ENCODE measurements at places on chromosomes 6 and 20.
A peak's percentile ranks its signal among the peaks of the same experiment; 100 is the strongest.

- no peak for DNase-seq
Measured at GRCh38 chr20:19016140-19016497, 196.3 kb upstream of the SLC24A3 start.

DNA sequence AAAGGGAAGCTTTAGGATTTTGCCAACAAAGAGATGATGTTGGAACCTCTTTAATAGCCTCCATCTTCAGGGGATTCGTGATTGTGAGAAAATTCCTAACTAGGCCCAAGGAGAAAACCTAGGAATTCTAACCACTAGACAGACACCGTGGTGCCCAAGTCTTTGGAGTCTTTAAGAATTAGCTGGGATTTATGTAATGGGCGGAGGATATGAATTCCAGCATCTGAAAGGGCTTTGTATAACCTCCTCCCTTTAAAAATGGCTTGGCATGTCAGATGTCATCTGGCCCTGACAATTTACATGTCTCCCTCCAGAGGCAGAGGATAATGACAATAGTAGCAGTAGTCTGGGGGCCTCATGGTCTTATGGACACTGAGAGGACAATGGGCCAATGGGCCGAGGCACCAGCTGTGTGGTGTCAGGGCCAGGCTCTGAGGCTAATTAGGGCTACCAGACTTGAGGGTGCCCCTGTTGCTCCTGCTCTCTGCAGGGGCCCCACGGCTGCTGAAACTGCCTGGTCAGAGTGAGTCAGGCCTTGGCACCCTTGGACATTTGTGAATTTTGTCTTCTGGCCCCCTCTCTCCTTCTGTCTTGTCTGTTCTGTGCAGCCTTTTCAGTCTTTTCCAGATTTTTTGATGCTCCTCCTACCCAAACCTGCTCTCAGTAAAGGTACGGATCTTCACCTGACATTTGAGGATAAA, 113.9 kb downstream of the EDN1 start:
- no peak for DNase-seq

DNA sequence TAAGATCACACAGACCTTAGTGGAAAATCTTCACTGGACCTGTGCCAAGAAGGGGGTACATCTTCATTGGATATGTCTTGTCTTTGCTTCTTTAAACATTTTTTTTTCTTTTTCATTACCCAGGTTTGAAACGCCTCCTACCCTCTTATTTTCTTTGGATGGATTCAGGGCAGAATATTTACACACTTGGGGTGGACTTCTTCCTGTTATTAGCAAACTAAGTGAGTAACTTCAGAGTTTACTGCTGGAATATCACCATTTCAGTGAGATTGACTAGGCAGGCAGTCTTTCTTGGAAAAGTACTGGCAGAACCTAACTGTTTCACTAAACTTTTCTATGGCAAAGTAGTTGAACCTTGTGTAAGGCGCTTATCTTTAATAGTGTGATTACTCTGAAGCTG, 47.0 kb downstream of the ENPP1 start:
- DNase-seq: no peak

DNA sequence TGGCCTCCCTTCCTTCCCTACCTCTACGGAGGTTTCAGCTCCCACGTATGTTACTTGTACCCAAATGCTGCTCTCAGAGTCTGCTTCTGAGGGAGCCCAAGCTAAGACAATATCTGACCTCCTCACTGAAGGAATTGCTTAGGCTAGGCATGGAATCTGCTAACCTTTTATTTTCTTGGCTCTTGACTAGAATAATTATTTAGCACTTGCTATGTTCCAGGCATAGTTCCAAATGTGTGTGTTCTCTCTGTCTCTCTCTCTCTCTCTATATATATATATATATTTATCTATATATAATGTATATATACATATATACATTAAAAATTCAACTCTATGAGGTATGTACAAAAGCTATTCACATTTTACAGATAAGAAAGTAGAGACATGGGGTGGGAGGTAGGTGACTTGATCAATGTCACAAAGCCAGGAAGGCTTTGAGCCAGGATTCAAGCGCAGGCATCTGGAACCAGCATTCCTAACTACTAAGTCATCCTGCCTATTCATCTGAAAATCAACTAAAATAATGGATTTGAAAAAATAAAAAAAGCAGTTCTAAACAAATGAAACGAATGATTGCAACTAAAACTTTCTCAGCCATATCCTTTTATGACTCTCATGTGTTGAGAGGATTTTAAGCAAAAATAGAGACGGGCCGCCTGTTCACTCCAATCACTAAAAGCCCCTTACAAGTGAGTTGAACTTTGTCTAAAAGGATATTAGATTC, 189.7 kb upstream of the JAG1 start:
- no peak for DNase-seq

DNA sequence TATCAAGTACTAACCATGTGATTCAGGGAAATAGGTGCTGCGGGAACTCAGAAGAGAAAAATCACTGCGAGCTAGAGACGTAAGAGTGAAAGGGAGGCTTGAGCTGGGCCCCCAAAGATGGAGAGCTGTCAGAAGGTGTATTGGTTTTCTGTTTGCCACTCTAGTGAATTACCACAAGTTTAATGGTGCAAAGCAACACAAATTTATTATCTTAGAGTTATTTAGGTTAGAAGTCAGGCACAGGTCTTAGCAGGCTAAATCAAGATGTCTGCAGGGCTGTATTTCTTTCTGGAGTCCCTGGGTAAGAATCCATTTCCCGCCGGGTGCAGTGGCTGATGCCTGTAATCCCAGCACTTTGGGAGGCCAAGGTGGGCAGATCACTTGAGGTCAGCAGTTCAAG, 2.5 kb downstream of the ZSWIM3 start:
- no peak for DNase-seq

GRCh38 chr6:257031-257725, 35.1 kb upstream of the DUSP22 start:
- no peak for DNase-seq

DNA sequence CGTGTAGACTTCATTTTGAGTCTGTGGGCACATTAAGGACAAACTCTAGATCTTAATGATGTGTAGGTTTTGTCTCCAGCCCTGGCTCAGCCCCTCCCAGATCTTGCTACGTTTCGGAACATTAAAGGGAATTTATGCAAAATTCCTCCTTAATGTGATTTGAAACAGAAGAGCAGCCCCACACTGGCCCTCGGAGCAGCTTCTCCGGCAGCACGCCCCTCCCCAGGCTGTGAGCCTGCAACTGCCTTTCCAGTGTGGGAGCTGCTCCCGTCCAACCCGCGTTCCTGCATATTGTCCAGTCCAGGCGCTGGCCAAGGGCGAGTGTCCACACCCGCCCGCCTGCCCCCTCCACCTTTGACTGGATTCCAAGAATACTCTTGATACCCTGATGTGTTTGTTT, 257.2 kb downstream of the TAF4 start:
- no peak for DNase-seq

DNA sequence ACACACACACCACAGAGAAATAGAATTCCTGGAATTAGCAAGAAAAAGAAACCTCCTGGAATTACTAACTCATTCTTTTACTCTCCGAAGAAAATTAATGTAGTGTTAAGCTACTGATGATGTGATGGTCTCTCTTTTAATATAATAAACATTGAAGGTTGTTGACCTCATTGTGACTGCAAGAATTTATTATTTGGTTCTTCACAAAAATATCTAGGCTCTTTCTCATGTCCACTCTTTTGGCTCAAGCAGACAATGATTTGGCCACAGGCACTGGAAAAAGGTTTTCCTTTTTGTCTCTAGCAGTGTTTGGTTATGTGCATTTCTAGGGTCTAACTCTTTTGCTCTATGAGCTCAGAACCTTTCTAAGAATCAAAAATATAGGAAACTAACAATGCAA, 811.9 kb downstream of the TENT5A start:
- no peak for DNase-seq

GRCh38 chr20:42461965-42462593, 727.6 kb downstream of the PTPRT start:
- DNase-seq: no peak

DNA sequence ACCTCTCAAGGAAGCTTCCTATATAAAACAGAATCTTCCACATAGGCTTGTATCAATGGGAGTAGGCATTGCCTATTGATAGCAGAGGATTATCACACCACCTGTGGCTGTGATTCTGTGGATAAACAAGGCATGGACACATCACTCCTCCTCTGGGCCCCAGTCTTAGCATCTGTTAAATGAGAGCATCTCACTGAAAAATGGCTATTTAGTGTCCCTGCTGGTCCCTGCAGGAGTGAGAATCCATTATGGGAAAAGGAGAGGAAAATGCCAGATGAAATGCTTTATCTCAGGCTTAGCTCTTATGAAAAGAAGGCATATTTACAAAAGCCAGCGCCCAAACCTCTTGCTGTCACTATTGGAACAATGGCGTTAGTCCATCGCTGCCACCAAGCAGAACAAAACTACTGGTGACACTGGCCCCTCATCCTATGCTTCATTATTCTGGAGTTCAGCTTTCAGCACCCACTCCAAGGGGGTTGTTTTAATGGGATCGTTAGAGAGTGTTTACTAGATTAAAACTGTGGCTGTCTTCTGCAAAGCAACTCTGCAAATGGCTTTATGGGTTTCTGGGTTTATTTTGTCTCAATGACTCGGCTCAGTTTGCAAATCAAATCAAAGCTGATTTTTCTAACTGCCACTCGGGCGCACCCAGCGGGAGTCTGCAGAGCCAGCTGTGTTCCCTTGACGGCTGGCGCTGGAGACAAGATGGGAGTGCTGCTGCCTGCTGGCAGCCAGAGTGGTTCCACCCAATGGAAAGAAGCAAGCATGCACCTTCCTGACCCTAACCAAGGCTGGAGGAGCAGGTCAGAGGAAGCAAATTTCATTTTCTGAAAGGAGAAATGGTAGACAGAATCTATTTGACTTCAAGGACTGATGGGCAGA, 658.8 kb upstream of the CHD6 start:
- DNase-seq: no peak

DNA sequence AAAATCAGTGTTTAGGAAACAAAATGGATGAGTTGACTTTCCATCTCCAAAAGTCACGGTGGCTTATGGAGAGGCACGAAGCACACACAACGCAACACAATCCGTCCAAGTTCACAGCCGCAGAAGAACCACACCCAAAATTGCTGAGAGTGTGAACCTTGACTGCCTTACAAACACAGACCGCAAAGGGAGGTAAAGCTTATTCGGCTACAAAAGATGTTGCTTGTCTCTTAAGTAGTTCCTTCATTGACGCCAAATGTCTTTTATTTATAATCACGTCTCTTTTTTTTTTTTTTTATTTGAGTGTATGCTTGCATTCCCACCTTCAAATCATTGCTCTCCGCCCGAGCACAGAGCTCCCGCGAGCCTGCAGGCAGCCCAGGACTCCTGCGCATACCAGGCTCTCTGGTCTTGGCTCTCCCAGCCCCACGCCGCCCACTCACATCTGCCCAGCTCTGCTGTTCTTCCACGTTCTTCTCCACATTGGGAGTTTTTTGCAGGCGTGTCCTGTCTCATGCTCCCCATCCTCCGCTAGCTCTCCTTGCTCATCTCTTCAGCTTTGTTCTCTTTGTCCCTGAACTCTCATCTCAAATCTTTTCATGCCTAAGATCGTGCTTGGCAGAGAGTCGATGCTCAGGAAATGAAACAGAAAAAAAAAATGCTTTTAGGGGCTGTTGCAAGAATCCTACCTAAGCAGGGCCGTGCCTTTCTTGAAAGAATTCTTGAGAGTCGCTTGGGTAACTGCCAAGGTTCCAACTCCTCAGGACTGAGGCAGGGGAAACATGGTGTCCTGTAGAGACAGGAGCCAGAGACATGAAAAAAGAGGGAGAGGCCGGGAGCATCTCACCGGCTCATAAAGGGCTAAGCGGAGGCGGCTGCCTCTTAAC, 25.8 kb downstream of the LY86 start:
- no peak for DNase-seq

- no peak for DNase-seq
Measured at GRCh38 chr20:12076200-12076599, 158.5 kb downstream of the BTBD3 start.

- no peak for DNase-seq
Measured at GRCh38 chr6:83615025-83615999, 93.6 kb downstream of the SNAP91 start.

GRCh38 chr6:10643201-10643651, 51.2 kb downstream of the C6orf52 start:
- DNase-seq: peak; percentile 78

GRCh38 chr20:13261460-13262301, 40.6 kb downstream of the ISM1 start:
- DNase-seq: no peak

- DNase-seq: no peak
Measured at GRCh38 chr6:64330694-64331307, 695.2 kb downstream of the PHF3 start.

DNA sequence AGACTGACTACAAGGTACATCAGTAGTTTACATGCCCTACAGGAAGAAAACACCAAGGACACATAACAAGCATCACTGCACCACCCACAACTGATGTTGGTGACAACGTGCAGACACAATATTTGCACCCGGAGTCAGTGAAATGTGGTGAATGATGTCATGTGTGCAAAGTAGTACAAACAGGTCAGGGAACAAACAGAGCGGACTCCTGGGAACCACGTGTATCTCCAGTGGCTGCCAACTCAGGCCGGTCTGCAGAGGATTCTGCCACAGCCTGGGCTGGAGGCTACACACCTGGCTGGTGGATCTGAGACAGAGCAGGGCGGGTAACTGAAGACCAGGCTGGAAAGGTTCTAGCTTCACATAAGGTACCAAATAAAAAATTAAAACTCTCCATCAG, 28.2 kb upstream of the RPS6KA2 start:
- no peak for DNase-seq

DNA sequence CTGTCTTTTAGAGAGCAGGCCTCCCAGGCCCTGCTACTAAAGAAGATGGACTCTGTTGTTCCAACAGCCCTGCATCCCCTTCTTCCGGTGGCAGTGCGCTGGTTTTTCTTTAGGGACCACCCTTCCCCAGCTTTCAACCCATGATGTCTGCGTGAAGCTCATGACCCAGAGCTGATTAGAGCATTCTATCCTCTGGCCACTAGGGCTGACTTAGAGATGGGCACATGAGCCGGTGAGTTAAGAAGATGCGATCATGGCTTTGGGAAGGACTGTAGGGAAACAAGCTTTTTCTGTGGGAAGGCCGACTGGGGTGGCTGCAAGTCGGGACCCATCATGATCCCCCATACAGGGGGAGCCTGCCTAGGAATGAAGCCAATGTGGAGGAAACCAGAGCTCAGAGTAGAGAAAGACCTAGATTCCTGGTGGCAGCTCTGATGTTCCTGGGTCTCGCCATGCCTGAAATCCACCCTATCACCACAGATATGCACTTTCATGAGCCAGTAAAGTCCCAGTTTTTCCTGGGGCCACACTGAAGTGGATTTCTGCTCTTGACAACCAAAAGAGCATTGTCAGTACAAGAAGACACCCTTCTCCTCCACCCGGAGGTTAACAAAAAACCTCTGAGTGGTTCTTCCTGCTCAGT, 29.1 kb upstream of the STX16 start:
- DNase-seq: no peak

- no peak for DNase-seq
Measured at GRCh38 chr6:112626468-112627082, 279.4 kb downstream of the RFPL4B start.

DNA sequence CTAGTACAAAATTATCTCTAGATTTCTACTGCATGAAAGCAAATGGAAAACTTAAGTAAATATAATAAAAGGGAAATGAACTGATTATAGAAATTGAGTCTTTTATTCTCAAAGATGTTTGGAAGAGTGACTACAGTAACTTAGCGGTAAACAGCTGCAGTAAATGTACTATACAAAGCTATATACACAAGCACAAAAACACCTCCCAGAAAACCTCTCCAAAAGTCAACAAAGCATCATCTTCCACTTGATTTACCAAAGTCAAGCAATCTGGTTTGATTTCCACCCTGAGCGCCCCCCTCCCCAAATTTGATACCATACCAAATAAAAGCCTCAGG, 142.1 kb upstream of the SHLD1 start:
- no peak for DNase-seq
